ENCODE measurements at places on chromosomes 13 and 19.

GRCh38 chr13:26605845-26606244 is 48.4 kb downstream of the WASF3 start:
- DNase-seq = no peak

GRCh38 chr19:53396525-53396868 is 1.5 kb downstream of the ZNF765 start:
- DNase-seq = no peak

GRCh38 chr13:26133851-26134250 is 82.0 kb upstream of the SHISA2 start:
- DNase-seq = no peak

DNA sequence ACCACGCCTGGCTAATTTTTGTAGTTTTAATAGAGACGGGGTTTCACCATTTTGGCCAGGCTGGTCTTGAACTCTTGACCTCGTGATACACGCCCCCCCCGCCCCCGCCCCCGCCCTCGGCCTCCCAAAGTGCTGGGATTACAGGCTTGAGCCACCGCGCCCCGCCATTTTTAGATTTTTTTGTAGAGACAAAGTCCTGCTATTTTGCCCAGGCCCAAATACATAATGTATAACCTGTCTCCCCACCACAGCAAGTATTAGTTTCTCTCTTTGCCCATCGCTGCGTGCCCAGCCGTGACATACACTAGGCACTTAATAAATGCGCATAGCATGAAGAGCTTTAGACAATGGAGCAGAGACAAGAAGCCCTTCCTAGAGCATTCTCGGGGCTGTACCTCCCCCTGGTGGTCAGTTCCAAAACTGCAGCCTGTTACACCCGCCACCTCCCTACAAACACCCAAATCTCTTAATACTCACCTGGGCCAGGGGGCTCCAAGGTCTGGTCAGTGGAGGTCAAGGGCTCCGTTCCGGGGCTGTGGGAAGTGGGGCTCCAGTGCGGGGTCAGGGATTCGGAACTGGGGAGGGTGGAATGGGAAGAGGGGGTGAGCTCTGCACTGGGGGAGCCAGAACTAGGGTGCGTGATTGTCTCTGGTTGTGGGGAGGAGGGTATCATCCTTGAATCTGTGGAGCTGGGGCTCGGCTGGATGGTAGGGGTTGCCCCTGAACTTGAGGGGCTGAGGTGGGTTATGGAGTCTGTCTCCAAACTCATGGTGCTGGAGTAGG is 22.5 kb downstream of the IQCN start:
- peak; percentile 81 for DNase-seq

- DNase-seq = peak; percentile 68
Measured at GRCh38 chr13:43786766-43787517, at the start of gene ENOX1. Gene ENOX1, minus strand, starts transcription at chr13:43786972.

GRCh38 chr19:49553451-49554271 is 25.9 kb downstream of the RCN3 start:
- peak; percentile 72 for DNase-seq

DNA sequence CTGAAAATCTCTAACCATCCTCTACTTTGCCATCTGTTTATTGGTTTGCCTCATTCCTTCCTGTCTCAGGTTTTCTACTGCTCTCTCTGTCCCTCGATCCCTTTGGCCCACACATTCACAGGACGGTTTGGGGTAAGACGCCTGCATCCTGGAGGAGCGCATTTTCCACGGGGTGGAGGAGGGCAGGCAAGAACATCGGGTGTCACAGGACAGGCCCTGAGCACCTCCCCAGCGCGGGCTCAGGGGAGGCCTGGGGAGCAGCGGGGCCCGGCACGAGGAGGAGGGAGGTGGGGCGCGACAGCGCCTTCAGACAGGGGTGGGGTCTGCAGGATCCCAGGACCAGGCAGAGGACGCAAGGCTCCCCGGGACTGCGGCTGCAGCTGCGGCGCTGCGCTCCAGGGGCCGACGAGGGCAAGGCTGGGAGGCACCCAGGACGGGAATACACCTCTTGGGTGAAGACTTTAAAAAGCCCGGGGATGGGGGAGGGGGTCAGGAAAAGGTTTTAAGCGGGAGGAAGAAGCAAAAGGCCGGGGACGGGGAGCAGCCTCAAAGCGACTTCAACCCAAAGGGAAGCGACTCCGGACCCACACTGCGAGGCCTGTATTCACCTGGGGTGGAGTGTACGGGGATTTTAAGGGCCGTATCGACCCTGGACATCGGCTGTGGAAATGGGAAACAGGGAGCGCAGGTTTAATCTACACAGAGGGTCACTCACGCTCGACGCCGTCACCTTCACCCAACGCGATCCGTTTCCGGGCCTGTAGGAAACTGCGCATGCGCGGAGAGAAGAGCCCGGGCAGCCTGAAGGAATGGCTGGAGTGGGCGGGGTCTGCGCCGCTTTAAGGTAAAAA is at the start of gene ZNF415:
ZNF415 (minus strand) TSS at position 770 of the 851 bp plus-strand sequence. CDS start 10,234 bp downstream, outside the sequence.
- peak; percentile 91 for DNase-seq

GRCh38 chr19:33811736-33812387 is 15.2 kb downstream of the KCTD15 start:
- no peak for DNase-seq

DNA sequence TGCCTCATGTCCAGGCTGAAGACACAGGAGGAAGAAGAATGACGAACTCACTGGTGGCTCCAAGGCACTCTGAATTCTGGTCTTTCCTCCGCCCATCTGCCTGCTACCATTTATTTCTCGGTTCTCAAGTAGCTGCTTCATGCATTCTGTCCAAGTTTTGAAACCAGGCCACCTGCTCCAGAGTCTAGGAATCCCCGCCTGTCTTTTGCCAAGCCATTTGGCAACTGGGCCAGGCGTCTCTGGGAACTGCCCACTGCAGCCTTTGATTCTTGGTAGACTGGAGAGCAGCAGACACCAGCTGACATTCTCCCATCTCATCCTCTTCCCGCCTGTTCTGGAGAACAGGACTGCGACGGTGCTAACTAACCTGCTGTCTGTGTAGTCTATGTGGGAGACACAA is 10.8 kb downstream of the SLC35E1 start:
- DNase-seq = no peak

GRCh38 chr19:4773047-4773640 is 18.4 kb upstream of the FEM1A start:
- no peak for DNase-seq

DNA sequence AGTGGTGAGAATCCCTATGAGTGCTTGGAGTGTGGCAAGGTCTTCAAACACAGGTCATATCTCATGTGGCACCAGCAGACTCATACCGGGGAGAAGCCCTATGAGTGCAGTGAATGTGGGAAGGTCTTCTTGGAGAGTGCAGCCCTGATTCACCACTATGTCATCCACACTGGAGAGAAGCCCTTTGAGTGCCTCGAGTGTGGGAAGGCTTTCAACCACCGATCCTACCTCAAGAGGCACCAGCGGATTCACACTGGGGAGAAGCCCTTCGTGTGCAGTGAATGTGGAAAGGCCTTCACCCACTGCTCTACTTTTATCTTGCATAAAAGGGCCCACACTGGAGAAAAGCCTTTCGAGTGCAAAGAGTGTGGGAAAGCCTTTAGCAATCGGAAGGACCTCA is 18.7 kb upstream of the AURKC start:
- DNase-seq = no peak

GRCh38 chr13:51894239-51894638 is 32.5 kb downstream of the CCDC70 start:
- no peak for DNase-seq

GRCh38 chr19:6768236-6768785 is 1.1 kb upstream of the SH2D3A start:
- DNase-seq = no peak

DNA sequence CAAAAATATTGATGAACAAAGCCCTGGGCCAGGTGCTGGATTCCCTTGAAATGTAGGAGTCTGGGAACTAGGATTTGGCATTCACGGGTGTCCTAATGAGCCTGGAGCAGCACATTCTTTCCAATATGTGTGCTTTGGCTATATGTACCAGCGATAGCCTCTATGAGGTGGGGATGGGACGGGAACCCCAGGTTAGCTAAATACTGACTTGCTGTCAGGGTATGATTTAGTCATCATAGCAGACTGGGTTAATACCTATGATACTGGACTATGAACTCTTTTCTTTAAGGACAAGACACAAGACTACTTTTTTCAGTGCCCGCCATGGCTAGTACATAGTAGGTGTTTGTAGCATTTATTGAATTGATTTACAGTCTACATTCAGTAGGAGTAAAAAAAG is 152.7 kb downstream of the KCNRG start:
- DNase-seq = no peak

DNA sequence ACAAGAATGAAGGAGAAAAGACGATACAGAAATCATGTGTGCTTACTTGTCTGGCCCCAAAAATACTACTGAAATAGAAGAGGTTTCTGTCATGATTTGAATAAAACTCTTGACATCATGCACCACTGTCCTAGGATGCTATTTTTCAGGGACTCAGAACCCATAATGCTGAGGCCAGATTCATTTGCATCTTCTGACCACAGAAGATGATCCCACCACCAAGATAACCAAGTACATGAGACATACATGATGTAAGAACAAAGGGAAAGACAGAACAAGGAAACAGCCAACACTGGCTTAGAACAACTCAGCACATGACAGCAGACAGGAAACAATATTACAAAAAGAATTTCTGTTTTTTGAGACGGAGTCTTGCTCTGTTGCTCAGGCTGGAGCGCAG is 2.5 kb downstream of the ZNF552 start:
- DNase-seq = no peak

GRCh38 chr19:54172471-54173358 is at the start of gene TMC4:
Gene TMC4, minus strand, starts transcription at chr19:54173160. Its CDS starts 43 bp downstream, at chr19:54173117.
- no peak for DNase-seq

DNA sequence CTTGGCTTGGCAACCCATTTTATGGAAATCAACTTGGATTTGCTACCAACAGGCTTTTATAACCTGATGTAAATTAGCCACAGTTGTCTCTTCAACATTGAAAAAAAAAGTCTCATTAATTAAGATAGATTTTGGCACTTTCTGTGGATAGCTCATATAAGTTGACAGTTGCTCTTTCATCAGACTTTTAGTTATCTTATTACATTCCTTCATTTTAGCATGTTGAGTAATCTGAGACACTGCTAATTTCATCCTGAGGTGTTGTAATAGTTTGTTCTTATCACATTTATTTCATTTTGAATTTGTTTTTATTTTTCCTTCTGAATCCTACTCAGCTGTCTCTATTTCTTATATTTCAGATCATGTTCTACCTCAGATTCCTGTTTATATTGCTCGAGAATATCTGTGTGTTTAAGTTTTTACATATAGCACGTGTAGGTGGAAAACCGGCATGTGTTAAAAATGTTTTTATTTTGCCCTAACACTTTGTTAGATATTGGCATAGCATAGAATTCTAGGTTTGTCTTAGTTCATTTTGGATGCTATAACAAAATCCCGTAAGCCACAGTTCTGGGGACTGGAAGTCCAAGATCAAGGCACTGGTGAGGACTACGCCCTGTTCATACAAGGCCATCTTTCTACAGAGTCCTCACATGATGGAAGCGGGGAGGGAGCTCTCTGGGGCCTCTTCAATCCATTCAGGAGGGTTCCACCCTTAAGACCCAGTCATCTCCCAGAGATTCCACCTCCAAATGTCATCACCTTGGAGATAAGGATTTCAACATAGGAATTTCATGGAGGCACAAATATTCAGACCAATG is 239.4 kb downstream of the COL4A1 start:
- DNase-seq = no peak

DNA sequence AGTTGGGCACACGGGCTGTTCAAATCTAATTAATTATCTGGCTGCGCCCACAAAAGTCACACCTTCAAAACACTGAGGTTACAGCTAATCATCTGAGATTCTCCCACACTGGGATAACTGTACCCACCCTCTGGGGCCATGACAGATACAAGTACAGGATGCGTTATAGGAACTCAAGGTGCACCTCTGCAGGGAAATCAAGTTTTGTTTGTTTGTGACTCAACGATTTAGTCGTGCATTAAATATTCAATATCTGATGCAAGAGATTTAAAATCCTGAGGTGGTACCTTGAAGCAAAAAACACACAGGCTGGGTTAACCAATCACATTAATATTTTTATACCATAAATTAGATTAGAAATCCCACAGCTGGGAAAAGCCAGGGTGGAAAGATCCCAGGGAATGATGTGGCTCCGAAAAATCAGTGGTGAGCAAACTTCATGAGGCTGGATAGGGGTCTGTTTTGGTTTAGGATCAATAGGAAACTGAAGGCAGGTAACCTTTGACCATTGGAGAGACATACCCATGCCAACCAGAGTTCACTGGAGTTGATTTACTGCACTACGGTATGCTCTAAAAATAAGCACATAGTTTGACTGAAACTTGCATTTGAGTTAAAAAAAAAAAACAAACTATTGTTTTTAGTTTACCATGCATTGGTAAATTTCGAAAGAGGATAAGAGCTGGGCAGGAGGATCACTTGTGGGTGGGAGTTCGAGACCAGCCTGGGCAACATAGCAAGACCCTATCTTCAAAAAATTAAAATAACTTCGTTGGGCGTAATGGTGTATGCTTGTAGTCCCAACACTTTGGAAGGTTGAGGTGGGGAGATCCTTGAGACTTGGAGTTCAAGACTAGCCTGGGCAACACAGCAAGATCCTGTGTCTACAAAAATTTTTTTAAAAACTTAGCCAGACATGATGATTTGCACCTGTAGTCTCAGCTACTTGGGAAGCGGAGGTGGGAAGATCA is 23.9 kb upstream of the CEBPG start:
- DNase-seq = no peak

- peak; percentile 89 for DNase-seq
Measured at GRCh38 chr13:29861694-29862110, 11.3 kb upstream of the UBL3 start.

- DNase-seq = no peak
Measured at GRCh38 chr13:107217251-107217650, 649.3 kb upstream of the ARGLU1 start.

Measured in AG08395 (cell line).